ENCODE measurements at places on chromosomes 1 and 21.

- no peak for DNase-seq
Measured at GRCh38 chr1:54132495-54132894, 20.3 kb downstream of the CDCP2 start.

DNA sequence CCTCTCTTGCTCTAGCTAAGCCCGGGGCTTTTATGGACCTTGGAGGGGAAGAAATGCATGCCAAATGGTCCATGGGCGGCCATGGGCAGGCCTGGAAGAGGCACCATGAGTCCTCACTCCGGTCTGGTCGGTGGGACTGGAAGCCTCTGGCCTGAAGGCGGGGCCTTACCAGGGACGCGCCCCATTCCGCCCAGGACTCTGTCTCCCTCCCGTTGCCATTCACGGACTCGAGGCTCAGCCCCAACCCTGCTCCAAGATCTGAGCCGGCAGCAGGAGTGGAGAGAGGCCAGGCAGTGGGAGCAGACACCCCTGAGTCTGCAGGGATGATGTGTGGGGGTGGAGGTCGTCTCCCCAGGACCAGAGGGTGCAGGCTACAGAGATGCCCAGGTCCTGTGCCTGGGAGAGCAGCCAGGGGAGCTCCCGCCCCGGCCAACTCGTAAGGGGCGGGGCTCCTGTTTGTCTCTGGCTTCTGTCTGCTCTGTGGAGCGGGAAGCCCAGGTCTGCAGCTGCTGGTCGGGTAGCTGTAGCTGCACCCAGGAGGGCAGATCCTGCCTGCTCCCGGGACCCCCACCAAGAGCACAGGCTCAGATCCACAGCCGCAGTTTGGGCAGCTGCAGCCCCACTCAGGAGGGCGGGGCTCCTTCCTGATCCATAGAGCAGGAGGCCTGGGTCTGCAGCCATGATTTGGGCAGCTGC is 8.3 kb upstream of the KANK4 start:
- peak; percentile 58 for DNase-seq

DNA sequence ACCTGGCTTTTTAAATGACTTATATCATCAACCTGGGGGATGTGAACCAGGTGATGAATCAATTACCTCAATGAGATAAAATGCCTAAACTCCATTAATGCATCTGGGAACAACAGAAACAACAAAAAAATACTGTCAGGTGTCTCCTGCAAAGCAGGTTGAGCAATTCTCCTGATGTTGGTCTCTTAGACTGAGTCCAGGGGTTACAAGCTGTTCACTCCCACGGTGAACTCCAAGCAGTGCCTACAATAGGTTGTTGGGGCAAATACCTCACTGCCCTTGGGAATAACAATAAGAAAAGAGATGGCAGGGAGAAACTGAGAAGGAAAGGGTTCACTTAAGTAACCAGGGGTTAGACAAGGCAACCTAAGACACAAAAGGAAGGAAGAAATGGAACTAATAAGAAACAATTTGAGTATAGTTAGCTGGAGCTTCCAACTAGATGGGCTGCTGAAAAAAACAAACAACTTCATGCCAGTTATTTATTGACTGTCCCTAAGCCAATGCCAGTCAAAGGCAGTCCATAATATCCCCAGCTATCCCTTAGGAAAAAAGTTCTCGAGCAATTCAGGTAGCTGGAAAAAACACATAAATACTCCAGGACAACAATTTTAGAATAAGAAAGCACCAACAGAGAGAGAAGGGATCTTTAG is 97.6 kb upstream of the MAGI3 start:
- DNase-seq: no peak

GRCh38 chr1:72438270-72438669 is 155.9 kb upstream of the NEGR1 start:
- DNase-seq: no peak

GRCh38 chr1:207009182-207009850 is 23.2 kb downstream of the C1orf116 start:
- no peak for DNase-seq

DNA sequence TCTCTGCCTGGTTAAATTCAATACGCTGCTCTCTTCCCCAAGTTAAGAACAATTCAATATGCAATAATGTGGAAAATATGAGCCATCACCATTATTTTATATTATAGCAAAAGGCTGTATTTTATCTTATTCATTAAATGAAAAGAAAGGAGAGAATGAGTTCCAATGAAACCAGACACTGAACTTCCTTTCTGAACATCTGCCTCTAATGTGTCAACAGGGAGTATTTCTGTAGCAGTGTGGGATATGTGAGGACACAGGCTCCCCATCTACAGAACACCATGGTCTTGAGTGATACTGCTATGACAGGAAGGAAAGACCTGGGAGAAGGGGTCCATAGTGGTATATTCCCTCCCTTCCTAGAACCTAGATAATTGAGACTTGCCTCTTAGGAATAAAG is 46.3 kb downstream of the CASQ2 start:
- DNase-seq: no peak

GRCh38 chr1:152497273-152497672 is 13.3 kb upstream of the LCE5A start:
- no peak for DNase-seq

DNA sequence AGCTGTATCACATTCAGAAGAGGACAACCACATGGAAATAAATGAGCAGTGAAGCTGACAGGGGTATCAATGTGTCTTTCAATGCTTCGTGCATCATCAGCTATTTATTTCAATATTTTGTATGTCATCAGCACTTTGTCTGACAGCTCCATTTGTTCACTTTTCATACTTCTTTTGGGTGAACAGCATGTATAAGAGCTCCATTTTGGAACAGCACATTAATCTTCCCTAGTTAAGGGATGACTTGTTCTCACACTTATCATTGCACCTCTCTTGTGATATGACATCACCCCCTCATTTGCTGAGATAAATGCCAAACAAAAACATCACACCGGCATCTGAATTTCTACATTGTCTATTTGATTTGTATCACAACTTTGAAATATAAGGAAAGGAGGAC is 190.6 kb upstream of the SAMSN1 start:
- DNase-seq: no peak

- DNase-seq: no peak
Measured at GRCh38 chr21:43987509-43987908, 24.6 kb upstream of the TRAPPC10 start.

DNA sequence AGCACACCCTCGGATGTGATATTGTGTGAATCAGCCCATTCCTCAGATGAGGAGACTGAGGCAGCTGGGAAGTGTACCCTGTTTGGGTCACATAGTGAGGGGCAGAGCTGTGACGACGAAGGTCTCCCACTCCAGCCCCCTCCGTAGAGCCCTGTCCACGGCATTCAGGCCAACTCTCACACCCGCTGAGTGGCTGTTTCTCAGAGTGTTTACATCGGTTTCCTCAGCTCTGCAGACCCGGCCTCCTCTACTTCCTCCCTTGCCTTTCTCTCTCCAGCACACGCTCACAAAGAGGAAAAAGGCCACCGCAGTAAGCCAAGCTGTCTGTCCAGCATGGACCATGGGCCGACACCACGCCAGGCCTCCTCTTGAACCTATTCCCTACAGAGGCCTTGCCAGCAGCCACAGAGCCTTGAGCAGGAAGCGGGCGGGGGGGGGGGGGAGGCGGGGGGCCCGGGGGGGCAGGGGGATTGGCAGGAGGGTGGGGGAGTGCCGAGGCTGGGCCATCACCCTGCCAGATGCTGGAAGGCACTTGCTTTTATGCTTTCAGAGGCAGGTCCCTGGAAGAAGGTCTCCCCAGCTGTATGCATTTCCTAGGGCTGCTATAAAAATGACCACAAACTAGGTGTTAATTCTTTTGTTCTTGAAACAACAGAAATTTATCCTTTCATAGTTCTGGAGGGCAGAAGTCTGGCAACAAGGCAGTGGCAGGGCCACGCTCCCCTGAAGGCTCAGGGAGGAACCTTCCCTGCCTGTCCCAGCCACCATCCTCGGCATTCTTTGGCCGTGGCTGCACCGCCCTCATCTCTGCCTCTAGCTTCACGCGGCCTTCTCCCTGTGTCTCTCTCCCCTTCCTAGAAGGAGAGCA is 178.4 kb downstream of the PSMG1 start:
- DNase-seq: peak; percentile 79

DNA sequence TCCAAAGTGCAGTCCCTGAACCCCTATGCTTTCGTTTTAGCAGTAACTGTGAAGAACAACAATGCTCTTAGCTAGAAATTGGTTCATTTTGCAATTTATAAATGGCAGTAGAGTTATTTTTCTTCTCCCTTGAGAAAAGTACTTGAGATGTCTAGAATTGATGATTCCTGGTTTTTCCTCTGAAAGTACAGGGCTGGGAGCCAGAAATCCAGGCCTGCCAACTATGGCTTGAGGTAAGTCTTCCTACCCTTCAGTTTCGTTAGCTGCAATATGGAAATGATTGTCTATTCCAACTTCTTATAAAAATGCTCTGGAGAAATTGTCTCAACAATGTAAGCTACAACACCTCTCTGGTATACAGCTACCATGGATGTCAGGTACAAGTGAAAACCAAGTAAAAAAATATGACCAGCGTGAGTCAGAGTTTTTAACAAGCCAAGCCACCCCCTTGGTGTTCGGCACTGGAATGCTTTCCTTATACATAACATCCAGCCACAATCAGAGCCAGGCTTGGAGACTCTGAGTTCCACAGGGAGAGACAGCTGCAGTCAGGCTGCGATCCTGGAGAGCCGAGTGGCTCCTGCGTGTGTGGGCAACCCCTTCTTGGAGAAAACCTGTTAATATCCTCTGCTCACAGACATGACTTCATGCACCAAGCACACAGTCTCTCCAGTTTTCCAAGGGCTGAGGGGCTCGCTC is 22.0 kb downstream of the TSPAN2 start:
- DNase-seq: no peak

- no peak for DNase-seq
Measured at GRCh38 chr21:35294231-35294898, 245.3 kb upstream of the RUNX1 start.

DNA sequence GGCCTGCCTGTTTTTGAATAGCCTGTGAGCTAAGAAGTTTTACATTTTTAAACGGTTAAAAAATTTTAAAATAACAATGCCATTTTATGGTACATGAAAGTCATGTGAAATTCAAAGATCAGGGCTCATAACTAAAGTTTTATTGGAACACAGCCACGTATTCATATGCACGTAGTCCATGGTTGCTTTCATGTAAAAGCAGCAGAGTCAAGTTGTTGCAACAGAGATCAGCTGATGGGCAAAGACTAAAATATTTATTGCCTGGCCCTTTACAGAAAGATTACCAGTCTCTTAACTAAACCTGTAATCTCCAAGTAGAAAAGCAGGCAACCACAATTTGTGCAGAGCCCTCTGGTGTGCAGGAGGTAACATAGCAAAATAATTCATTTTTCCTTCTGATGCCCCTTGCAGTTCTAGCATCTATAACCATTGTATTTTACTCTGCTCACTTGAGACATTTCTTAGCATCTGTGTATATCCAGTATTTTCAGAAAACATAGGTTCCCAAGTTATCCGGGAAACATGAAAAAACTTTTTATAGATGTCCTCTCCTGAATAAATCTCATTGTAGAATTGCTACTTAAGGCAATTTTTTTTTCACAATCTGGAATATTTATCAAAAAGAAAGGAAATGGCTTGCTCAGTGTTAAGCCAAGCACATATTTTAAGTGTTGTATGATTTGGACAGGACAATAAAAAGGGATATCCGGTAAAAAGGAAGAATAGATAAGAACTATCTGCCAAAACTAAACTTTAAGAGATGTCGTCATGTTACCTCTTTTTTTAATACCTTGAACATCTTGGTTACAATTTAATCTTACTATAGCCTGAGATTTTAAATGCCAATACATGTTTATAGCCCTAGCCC is 430.8 kb downstream of the PLPP3 start:
- no peak for DNase-seq

DNA sequence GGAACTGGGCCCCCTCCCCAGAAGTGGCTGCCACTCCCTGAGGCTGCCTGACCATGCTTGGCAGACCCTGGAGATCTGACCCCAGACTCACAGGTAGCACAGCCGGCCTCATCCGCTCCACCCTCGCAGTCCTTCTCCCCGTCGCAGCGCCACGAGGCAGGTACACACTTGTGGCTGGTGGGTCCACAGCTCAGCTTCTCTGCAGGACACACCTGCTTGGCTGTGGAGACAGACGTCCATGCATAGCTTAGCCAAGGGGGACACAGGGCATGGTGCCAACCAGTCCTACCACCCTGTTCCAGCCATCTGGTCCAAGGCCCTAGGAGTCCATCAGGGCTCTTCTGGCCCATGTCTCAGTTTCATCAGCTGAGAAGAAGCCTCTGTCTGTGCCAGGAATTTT is 42.2 kb upstream of the MAGOH start:
- no peak for DNase-seq

DNA sequence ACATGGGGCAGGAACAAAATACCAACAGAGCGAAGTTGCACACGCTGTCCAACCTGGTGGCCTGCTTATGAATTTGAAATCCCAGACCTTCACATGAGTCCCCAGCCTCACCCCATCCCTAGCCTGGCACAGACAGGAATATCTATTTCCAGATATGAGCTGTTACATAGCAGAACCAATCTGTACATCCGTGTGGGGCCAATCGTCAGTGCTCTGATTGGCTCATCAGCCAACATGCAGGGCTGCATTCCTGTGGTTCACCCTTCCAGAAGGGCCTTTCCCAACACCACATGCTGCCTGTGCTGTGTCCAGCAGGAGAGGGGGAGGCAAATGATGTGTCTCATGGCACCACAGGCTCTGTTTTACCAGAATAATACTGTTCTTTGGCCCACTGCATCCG is 31.3 kb downstream of the CCN1 start:
- peak; percentile 62 for DNase-seq

DNA sequence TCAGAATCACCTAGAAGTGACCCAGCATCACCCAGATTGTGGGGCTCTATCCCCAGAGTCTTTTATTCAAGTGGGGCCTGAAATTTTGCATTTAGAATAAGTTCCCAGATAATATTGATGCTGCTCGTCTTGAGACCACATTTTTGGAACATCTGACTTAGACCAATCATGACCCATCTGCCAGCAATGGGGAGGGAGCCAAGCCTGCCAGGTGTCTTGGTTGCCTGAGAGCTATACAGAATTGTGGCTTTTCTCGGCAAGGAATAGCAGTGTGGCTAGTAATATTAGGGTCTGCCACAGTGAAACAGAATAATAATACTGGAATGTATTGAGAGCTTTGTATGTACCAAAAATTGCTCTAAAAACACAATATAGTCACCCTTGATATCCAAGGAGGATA is 31.1 kb upstream of the RGS8 start:
- DNase-seq: no peak

GRCh38 chr1:203144661-203145060 is 17.1 kb downstream of the ADORA1 start:
- no peak for DNase-seq

- DNase-seq: no peak
Measured at GRCh38 chr1:208714323-208714722, 470.1 kb upstream of the PLXNA2 start.

DNA sequence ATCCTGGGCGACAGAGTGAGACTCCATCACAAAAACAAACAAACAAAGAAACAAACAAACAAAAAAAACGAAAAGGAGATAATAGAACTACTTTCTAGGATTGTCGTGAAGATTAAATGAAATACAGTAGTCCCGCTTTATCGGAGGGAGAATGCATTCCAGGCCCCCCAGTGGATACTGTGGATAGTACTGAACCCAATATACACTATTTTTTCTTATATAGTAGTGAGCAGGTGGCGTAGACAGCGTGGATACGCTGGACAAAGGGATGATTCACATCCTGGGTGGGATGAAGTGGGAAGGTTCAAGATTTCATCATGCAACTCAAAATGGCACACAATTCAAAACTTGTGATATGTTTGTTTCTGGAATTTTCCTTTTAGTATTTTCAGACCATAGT is 8.0 kb downstream of the SLC35F3 start:
- no peak for DNase-seq

- no peak for DNase-seq
Measured at GRCh38 chr21:19759836-19760235, 1238.4 kb upstream of the NCAM2 start.

- peak; percentile 19 for DNase-seq
Measured at GRCh38 chr1:109314795-109315194, 8.0 kb upstream of the MYBPHL start.

Data from right forelimb (tissue), 1 donor.